ENCODE measurements at places on chromosomes 13 and 19.

GRCh38 chr13:109783447-109783814 is 3.0 kb downstream of the IRS2 start:
- no peak for DNase-seq

DNA sequence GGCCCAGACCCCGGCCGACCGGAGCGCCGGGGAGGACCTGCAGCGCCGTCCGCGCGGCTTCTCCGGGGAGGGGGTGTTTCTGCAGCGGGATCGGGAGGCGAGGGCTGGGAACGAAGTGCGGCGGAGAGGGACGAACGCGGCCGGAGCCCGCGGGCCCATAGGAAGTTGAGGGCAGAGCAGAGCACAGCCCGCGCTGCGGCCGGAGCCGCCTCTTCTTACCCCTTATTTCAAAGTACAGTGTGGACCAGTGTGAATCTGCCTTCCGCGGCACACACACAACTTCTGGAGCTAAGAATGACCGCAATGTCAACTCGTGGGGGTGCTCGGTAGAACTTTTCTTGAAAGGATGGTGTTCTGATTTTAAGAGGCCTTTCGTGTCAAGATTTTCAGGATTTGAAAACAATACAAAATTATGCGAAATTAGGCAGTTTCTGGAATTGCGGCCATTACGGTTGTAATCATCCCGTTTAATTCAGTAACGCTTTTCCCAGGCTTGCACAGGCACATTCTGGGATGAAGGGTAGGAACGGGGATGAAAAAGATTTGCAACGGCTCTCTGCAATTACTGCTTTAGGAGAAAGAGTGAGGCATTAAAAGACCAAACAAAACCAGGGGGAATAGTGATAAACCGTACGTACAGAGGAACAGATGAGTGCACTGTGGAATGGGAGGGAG is 821 bp downstream of the TDRD3 start:
- DNase-seq: peak; percentile 52

DNA sequence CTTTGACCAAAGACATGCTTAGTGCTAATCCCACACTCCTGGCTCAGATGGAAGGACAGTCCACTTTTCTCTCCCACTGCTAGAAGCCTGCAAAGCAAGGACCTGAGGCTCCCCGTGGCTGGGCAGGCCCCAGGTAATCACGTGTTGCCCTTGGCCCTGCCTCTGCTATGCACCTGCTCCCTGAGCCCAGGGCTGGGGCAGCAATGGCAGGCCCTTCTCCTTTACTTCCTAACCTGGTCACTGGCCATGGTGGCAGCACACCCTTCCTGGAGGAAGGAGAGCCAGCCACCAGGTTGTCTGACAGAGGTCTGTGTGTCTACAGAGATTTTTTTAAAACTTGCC is 27.9 kb upstream of the ZNF492 start:
- DNase-seq: no peak

DNA sequence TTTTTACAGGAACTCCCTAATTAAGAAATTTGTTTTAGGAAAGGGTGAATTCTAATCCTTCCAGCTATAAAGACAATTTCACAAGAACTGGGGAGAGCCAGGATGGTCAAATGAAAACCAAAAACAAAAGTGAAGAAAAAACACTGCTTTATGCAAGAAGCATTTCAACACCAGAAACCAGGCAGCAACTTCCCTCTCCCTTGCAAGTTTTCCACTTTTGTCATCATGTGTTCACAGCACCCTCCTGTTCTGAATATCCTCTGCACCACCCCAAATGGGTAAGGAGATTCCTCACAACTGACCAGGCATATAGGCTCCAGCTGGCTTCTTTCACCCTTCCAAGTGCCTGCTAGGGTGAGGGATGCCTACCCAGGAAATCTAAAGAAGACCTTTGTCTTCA is 328.1 kb downstream of the TBC1D4 start:
- no peak for DNase-seq

DNA sequence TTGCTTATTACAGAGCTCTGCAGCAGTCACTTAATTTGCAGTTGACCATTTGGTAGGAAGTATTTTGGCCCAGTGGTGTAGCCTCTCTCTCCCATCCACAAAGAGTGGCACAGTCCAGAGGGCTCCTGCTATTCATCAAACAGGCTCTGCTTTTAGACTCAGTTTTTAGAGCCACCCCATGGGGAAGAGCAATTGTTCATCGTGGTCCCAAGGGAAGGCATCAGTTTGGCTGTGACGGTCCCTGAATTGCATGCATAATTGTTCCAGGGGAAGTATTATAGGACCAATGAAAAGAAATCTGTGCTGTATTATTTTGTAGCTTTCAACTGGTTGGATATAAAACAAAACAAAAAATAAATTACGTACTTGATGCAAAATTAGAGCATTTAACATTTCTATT is 799.0 kb downstream of the DACH1 start:
- no peak for DNase-seq

DNA sequence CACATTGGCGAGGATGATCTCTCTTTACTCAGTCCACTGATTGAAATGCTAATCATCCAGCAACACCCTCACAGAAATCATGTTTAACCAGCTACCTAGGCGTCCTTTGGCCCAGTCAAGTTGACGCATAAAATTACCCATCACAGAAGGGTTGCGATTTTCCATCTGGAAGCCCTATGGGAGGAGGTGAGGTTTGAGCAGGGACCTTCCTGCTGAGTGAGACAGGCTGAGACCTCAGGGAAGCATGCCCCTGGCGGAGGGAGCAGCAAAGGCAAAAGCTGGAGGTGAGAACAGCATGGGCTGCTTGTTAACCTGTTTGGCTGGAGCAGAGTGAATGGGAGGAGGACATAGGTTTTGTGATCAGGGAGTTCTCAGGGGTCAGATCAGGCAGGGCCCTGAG is 7.3 kb downstream of the TTC9B start:
- DNase-seq: no peak

DNA sequence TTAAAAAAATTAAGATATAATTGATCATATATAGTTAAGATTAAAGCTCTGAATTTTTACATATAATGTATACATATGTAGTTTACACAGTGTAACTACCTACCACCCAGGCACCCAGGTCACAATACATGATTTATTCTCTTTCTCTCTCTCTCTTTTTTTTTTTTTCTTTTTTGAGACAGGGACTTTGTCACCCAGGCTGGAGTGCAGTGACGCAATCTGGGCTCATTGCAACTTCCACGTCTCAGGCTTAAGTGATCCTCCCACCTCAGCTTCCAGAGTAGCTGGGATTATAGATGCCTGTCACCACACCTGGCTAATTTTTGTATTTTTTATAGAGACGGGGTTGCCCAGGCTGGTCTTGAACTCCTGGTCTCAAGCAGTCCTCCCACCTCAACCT is 18.8 kb upstream of the CLASRP start:
- DNase-seq: no peak

- no peak for DNase-seq
These were observed 5.7 kb upstream of the ZNF813 start for GRCh38 chr19:53461866-53462265.

GRCh38 chr13:48896312-48896711 is 79.4 kb upstream of the FNDC3A start:
- peak; percentile 73 for DNase-seq

DNA sequence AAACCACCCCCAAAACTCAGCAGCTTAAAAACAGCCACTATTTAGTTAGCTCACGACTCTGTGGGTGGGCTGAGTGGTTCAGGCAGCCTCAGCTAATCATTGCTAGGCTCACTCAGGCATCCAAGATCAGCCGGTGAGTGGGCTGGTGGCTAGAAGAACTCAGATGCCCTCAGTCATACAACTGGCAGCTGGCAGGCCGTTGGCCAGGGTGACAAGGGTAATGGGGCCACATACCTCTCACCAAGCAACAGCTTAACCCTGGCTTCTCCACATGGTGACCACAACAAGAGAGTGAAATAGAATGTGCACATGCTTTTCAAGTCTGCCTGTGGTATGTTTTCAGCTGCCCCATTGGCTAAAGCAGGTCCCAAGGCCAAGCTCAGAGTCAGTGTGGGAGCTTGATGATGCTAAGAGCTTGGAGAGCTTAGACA is 435.4 kb upstream of the TSHZ3 start:
- no peak for DNase-seq

Data from kidney capillary endothelial cell (primary cell).